Breast epithelium (tissue), 4 donors: ENCODE measurements at places on chromosomes 5 and 9. TPM values are rescaled to one million over a fixed set of nuclear protein-coding genes. Genes with fewer than 3 reads are reported as not detected.

- no peak for DNase-seq
Measured at GRCh38 chr9:93911136-93911745, 43.9 kb downstream of the BARX1 start.

DNA sequence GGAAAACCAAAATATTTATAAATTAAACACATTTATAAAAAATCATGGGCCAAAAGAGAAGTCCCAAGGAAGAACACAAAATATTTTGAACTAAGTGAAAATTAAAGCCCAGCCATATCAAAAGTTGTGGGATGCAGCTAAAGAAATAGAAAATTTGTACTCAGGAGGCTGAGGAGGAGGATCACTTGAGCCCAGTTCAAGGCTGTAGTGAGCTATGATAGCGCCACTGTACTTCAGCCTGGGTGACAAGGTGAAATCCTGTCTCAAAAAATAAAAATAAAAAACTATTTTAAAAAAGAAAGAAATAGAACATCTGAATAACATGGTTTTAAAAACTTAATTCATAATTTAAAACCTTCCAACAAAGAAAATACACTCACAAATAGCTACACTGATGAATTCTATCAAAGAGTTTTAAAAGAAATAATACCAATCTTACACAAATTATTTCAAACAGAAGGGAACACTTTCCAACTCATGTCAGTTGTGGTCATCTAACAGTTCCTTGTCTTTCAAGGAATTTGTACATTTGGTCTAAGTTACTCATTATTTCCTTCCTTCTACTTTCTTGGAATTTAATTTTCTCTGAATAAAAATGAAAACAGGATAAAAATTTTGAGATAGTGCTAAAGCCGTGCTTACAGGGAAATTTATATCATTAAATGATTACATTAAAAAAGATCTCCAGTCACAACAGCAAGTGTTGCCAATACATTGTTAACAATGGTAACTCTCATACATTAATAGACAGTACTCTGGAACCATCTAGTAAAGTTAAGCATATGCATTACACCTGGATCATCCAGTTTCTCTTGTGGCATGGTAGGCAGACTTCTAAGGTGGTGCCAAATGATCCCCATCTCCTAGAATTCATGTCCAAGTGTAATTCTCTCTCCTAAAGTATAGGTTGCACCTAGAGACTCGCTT lies 17.8 kb downstream of the PTBP3 start:
- no peak for DNase-seq

DNA sequence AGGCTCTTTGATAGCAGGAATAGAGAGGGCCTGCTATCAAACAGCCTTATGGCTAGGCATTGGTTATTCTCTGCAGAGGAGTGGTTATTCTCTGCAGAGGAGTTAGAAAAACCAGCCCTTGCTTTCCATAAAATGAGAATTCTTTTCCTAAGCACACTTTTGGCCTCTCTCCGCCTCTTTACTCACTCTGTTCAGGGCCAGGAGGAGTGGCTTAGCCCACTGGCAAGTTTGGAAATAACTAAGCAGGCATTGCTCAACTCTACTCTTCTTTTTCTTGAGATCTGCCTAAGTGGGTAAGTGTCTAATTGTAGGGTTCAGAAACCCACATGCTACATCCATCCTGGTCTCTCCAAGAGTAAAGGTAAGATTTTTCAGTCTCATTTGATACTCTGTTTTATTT lies 341.7 kb downstream of the KIAA0825 start:
- no peak for DNase-seq

- DNase-seq: no peak
Measured at GRCh38 chr9:125521462-125522327, 185.3 kb downstream of the MAPKAP1 start.

GRCh38 chr5:176851871-176852658 lies 41.7 kb downstream of the UNC5A start:
- DNase-seq: no peak

DNA sequence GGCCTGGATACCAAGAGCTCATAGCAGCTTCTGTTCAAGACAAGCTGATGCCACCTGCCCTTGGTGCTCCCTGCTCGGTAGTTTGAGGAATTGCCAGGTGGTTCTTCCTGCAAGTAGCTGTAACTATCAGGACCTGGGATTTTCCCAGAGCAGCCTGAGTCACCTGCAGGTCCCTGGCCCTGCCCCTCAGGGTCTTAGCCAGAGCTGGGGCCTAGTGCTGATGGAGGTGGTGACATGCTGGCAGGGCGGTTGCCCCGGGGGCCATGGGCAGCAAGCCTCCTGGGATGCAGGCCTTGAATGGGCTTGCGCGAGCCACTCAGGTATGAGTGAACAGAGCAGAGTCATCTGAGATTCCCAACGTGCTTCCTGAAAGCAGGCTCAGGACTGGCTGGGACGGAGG lies 262.3 kb downstream of the HSPA4 start:
- DNase-seq: no peak

GRCh38 chr5:108505608-108506007 lies 123.7 kb upstream of the FBXL17 start:
- DNase-seq: no peak

GRCh38 chr9:106450549-106450948 lies 412.4 kb upstream of the ZNF462 start:
- no peak for DNase-seq

DNA sequence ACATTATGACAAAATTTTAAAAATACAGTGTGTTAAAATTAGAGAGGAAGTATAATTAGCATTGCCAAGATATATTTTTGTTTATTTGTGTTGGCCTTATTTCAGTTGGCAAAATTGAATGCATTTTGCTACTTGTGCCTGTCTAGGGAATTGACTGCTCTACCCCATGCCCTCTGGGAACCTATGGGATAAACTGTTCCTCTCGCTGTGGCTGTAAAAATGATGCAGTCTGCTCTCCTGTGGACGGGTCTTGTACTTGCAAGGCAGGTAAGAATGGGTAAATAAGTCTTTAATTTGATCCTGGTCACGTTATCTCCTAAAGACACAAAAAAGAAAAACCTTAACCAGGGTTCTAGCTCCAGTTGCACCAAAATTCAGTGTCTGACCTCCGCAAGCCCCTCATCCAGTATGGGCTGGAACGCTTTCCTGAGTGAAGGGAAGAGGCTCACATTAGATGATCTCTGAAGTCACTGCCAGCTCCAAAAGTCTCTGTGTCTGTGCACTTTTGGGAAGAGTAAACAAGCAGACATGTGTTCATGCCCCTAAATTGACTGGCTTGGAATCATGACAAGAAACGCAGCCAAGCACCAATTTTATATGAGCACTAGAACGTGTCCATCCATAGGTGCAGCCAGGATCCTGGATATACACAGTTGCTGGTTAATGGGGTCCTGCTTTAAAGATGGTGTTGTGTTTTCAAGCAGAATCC lies 98.3 kb upstream of the PRRC1 start:
- no peak for DNase-seq

GRCh38 chr9:129570450-129571297 lies 50.2 kb downstream of the C9orf50 start:
- DNase-seq: no peak

DNA sequence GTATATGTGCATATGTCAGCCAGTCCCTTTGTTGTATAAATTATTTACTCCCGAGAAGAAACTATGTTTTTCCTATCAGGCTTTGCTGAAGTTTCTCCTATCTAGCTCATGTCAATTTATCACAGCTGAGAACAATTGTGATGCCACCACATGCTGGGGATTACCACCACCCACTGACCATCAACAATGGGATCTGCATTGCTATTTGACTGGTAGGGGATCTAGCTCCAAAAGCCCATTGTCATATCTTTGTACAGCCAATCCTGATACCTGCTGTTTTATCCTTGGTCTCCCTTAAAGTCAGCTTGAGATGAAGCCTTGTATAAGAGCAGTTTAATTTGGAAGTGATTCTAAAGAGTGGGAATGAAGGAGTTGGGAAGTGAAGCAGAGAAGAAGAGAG lies 53.9 kb upstream of the KCNN2 start:
- DNase-seq: no peak

GRCh38 chr5:94941122-94941755 lies 322.8 kb downstream of the SLF1 start:
- no peak for DNase-seq

GRCh38 chr5:163964671-163965070 lies 459.3 kb downstream of the MAT2B start:
- DNase-seq: no peak

QRFP gene
- total RNA-seq: not detected

C5orf58 gene
- not detected for total RNA-seq

NUTM2F gene
- not detected for total RNA-seq

ADAMTS13 gene
- total RNA-seq: 2.9 TPM
